ENCODE measurements at places on chromosomes 1 and 21.

DNA sequence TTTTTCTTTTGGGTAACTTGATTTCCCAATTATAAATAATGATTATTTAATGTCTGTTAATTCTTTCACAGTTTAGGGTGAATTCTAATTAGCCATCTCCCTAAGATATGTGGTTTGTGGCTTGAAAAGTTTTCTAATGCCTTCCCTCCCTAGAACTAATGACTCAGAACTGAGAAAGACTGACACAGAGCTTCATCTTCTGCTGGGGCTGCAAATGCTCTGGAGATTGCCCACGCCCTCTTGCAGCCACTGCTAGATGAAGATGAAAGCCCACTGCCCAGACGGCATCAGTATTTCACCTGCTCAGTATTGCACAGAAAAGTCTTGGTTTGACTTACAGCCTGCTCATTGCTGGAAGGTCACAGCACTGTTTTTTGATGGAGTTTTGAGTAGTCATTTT lies 101.5 kb downstream of the ST6GALNAC3 start:
- DNase-seq = no peak

GRCh38 chr1:246139745-246140182 lies 367.3 kb downstream of the SMYD3 start:
- no peak for DNase-seq

DNA sequence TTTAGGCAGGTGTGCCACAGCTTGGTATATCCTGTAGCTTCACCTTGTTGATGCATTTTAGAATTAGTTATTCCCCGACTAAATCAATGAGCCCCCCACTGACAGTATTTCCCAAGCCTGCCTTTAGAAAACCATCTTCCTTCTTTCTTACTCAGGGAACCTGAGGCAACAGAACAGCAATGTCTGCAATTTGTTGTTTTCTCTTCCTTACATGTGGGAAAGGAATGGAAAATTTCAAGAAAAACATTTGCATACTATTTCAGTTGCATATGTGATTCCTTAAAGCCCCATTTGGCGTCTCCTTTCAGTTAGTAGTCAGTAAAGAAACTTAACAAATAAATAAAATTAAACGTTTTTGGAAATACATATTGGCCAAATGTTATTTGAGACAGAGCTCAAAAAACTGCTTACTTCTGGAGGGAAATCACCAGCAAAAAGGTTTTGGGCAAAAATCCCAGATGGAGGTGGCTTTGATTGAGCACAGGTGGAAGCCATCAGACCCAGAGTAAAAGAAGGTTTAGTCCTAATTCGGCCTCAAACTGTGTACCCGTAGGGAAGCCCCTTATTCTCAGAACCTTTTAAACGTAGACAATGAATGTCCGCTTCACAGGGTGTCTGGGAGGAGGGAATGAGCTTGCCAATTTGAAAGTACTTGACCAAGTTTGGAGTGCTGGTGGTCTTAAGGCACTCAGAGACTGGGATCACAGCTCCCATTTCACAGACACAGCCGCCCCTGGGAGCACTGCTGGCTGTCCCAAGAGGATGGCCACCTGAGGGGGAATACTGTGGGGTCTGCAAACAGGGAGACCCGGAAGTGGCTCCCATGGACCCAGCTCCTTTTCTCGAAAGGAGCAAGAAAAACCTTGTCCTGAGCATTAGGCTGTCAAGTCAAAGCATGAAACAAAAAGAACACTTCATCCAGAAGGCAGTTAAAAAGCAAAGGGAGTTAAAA lies 9.4 kb downstream of the LHX4 start:
- DNase-seq = no peak

GRCh38 chr1:167109125-167109524 lies 15.2 kb downstream of the STYXL2 start:
- no peak for DNase-seq

Data from CD8-positive, alpha-beta memory T cell (primary cell).